ENCODE measurements at places on chromosomes 16 and 17. TPM values are rescaled to one million over a fixed set of nuclear protein-coding genes. Genes with fewer than 3 reads are reported as not detected.

The ZNF469 gene
- total RNA-seq = 0.83 TPM

The TEX14 gene
- 0.94 TPM for total RNA-seq

- no peak for DNase-seq
Observed at GRCh38 chr16:81610936-81611335, 166.3 kb downstream of the CMIP start.

DNA sequence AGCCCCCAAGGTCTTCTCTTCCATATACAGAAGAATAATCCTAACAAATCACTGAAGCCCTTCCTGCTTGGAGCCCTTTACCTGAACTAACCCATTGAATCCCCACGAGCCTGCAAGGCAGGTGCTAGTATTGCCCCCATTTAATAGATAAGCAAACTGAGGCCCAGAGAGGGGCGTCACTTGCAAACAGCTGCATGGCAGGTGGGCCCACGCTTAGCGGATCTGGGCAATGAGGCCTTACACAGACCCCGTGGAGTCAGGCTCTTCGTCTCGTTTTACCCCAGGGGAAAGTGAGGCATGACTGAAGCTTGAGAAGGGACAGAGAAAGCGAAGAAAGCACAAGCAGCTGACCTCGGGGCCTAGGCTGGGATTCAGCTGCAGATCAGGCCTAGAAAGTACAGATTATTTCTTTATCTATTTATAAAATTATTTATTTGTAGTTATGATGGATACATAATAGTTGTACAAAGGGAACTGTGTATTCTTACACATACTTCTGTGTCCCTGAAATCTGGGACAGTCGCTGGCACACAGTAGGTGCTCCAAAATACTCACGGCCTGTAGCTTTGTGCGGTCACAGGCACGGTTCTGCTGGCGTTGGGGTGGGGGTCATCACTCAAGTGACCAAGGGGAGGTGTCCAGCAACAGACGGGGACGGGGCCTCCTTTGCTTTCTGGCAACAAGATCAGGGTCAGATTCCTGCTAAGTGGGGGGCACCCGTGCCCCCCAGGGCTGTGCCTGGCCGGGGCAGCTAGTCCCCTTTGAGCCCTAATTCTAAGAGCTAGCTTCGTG is 223.2 kb upstream of the GSE1 start:
- DNase-seq = no peak

DNA sequence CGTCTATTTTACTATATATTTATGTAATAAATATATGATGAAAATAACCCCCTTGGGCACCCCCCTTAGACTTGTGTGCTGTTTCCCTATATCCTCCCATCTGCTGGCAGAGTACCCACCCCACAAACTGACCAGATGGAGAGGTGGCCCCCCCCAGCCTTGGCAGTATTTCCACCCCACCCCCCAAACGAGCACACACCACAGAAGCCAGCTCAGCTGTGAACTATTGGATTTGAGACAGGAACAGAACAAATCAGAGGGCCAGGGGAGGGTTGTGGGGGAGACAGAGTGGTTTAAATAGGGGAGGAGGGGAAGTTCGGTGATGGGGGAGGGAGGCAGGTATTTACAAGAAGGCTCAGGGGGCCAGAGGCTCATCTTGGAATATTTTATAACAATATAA is 7.8 kb downstream of the NR1D1 start:
- no peak for DNase-seq

DNA sequence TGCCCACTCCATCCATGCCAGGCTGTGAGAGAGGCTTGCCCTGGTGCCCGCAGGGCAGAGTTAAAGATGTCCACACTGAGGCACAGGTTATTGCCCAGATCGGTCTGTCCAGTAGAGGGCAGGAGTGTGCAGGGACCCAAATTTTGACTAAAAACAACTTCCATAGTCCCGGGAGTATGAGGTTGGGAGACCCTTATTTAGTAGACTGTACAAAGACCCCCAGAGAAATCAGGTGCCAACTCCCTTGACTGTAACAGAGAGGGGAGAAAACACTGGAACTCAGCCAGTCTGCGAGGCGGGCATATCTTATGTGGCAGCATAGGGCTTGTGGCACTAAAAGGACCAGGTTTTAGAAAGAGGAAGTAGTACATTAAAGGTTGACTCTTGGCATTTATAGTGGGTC is 43.4 kb downstream of the HNF1B start:
- peak; percentile 12 for DNase-seq

- no peak for DNase-seq
Observed at GRCh38 chr17:14738652-14738988, 437.7 kb downstream of the HS3ST3B1 start.

DNA sequence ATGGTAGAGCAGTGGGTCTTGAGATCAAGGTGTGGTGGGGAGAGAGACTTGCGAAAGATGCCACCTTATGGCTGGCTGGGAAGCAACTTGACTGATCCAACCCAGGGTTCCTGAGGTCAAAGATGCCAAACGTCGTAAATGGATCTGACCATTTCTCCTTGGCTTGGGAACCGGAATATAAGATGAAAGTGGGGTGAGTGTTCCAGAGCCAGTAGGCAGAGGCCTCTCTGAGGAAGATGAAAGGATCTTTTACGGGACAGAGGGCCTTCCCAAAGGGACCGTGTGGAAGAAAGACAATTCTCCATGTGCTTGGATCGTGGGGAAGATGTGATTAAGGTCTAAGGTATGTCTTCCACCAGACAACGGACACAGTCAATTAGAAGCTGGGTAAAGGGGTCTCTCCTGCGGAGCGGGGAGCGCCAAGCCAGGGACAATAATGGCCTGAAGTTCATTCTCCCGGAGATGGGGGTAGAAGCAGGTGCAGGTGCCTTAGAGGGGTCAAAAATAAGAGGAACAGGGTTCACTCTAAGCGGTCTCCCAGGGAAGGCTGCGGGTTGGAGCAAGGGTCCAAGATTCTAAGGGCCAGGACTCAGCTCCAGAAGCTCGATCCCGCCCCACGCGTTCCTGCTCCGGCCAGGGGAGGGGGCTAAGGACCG is 800 bp downstream of the FXR2 start:
- DNase-seq = no peak

All from CD8-positive, alpha-beta T cell (primary cell).